ENCODE measurements at places on chromosomes 7 and 10.
A peak's percentile ranks its signal among the peaks of the same experiment; 100 is the strongest.

GRCh38 chr10:93403152-93404047 lies 78.7 kb downstream of the MYOF start:
- no peak for DNase-seq

- no peak for DNase-seq
These were observed 144.4 kb downstream of the PTPN20 start for GRCh38 chr10:47055386-47056246.

- no peak for DNase-seq
These were observed 61.1 kb downstream of the MKI67 start for GRCh38 chr10:128064970-128065580.

GRCh38 chr7:102258749-102259107 lies 27.9 kb upstream of the SH2B2 start:
- DNase-seq = no peak

DNA sequence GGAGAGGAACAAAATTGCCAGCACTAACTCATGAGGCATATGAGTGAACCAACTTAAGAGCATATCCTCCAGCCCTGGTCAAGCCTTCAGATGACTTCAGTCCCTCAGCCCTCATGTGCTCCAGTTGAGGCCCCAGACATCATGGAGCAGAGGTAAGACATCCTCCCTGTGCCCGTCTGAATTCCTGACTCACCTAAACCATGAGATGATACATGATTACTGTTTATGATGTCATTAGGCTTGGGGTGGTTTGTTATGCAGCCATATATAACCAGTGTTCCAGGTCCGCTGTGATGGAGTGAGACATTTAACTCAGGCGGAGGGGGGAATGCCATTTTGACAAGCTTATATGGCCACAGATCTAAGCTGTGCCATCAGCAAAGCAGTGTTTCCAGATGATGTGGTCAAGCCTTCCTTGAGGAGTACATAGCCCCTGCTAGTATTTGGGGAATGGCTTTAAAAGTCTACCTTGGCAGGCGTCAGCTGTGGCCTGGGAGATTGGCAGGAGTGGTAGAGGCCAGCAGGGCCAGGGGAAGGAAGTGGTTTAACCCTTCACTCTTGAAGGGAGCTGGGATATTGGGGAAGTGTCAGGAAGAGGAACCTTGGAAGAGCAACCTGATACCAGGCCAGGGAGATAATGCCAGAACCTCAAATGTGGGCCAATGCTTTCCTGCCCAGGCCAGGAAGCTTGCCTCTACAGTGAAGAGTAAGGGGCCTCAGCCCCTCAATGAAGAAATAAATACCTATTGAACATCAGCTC lies 343.0 kb upstream of the PODXL start:
- DNase-seq = no peak

GRCh38 chr7:3461923-3462322 lies 160.9 kb downstream of the SDK1 start:
- DNase-seq = peak; percentile 75
